ENCODE measurements at places on chromosomes 7 and 10.

DNA sequence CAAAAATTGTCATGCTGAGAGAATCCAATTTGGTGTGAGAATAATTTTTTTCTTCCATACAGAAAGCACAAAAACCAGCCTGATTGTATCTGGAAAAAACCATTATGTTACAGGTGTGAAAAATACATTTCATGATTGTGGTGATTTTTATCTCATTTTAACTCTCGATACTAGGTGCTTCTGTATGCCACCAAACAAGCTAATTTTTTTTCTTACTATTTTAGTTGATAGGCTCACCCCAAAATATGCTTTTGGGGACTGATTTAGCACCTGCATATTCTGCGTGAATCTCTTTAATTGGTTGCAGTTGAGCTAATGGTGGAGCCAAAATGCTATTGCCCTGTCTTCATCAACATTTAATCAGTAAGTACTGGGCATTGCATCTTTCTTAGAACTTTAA, 1.9 kb downstream of the DMTF1 start:
- H3K36me3 ChIP-seq = no peaks in the 10 kb centered on the region
- peaks cover 50% of the 10 kb centered on the region for H3K4me1 ChIP-seq
- no peak for DNase-seq

- H3K4me1 ChIP-seq = no peaks in the 10 kb centered on the region
- no peak overlapping the region for H3K27ac ChIP-seq
- H3K4me3 ChIP-seq = no peak overlapping the region
- H3K27me3 ChIP-seq = no peaks in the 10 kb centered on the region
- peak; percentile 58 for DNase-seq
Measured at GRCh38 chr10:86017841-86018734, 348.5 kb downstream of the GRID1 start.

GRCh38 chr10:23478570-23478969, 39.7 kb downstream of the OTUD1 start:
- no peak overlapping the region for H3K27ac ChIP-seq
- H3K4me1 ChIP-seq = no peaks in the 10 kb centered on the region
- no peak for DNase-seq
- no peak overlapping the region for H3K4me3 ChIP-seq
- H3K36me3 ChIP-seq = no peaks in the 10 kb centered on the region

DNA sequence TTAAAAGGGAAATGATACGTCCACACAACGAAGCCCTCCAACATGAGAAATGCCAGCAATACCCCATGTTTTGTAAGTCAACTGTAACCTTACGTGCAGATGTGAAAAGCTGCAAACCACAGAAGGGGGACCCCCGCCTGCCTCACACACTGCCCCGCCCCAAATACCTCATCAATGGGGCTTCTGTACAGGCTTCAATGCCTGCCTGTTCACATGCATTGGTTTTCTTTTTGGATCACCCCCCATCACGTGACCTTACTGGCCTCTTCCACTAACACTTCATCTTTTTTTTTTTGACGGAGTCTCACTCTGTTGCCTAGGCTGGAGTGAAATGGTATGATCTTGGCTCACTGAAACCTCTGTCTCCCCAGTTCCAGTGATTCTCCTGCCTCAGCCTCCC, 224.0 kb downstream of the TNS3 start:
- peaks cover 18% of the 10 kb centered on the region for H3K36me3 ChIP-seq
- no peak overlapping the region for H3K4me3 ChIP-seq
- no peaks in the 10 kb centered on the region for H3K27me3 ChIP-seq
- no peak overlapping the region for H3K27ac ChIP-seq
- H3K4me1 ChIP-seq = peaks cover 5% of the 10 kb centered on the region

DNA sequence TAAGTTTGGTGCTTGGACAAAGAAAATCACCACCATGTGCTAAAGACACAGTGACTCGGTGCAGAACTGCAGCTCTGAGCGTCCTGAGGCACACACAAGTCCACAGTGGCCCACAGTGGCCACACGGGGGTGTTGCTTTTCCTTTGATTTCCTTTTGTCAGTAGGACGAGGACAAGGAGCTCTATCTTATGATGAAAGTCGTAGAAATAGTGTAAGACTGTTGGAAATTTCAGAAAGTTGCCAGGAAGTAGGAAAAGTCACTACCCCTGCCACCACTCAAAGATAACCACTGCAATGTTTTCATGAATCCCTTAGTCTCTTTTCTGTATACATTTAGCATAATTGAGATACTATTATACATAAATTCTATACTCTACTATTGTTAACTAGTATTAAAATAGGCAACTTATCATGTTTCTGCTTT, 146.0 kb downstream of the TNS3 start:
- peaks cover 5% of the 10 kb centered on the region for H3K4me1 ChIP-seq
- DNase-seq = no peak
- H3K27ac ChIP-seq = no peak overlapping the region
- H3K27me3 ChIP-seq = no peaks in the 10 kb centered on the region
- H3K4me3 ChIP-seq = no peak overlapping the region

- no peaks in the 10 kb centered on the region for H3K36me3 ChIP-seq
- H3K27me3 ChIP-seq = peaks cover 97% of the 10 kb centered on the region
- H3K27ac ChIP-seq = no peak overlapping the region
- no peak for DNase-seq
Measured at GRCh38 chr10:100736144-100736808, 9.1 kb upstream of the PAX2 start.

DNA sequence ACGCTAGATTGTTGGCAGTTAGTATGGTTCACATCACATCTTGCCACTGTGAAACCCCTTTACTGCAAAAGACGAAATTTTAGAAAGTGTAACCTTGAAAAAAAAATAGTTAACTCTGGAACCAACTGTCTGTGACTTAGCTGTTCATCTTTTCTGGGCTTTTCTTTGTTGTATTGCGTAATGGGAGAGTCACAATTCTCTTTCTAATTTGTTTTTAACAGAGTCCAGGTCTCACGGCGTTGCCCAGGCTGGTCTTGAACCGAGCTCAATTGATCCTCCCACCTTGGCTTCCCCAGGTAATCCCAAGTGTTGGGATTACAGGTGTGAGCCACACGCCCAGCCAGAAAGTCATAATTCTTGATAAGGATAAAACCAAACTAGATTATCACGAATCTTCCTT, 14.5 kb downstream of the UBE3C start:
- no peaks in the 10 kb centered on the region for H3K36me3 ChIP-seq
- H3K27ac ChIP-seq = no peak overlapping the region
- H3K27me3 ChIP-seq = no peaks in the 10 kb centered on the region

DNA sequence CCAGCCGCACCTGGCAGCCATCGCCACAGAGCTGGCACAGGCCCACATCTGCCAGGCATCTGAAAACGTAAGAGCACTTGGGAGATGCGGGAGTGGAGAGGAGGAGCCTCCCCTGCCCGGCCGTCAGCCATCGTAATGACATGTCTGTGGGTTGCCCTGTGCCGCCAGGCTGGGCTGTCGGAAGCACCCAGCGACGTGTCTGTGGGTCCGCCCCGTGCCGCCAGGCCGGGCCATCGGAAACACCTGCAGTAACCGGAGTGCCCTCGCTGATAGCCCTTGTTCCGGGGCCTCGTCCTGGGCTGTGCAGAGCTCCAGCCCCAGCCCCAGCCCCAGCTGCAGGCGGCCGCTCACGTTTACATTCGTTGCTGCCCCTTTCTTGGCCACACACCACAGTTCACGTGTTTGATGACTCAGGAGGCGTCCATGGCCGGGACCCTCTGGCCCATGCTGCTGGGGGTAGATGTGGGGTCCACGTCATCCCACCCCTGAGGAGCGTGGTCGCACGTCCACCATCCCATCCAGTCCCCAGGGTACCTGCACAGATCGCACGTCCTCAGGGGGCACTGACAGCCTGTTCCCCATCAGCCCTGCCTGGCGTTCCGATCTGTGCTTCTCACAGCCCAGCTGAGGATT, 30.0 kb upstream of the PRKAR1B start:
- no peaks in the 10 kb centered on the region for H3K27me3 ChIP-seq
- no peak overlapping the region for H3K4me3 ChIP-seq
- peak; percentile 38 for DNase-seq

- H3K27me3 ChIP-seq = no peaks in the 10 kb centered on the region
- no peak overlapping the region for H3K4me3 ChIP-seq
- no peak overlapping the region for H3K27ac ChIP-seq
- H3K4me1 ChIP-seq = no peaks in the 10 kb centered on the region
- no peaks in the 10 kb centered on the region for H3K36me3 ChIP-seq
Measured at GRCh38 chr7:110940756-110941155, 150.2 kb upstream of the LRRN3 start.

- H3K27ac ChIP-seq = no peak overlapping the region
- no peaks in the 10 kb centered on the region for H3K36me3 ChIP-seq
- no peaks in the 10 kb centered on the region for H3K27me3 ChIP-seq
- no peaks in the 10 kb centered on the region for H3K4me1 ChIP-seq
Measured at GRCh38 chr10:63653747-63654146, 132.5 kb downstream of the REEP3 start.

DNA sequence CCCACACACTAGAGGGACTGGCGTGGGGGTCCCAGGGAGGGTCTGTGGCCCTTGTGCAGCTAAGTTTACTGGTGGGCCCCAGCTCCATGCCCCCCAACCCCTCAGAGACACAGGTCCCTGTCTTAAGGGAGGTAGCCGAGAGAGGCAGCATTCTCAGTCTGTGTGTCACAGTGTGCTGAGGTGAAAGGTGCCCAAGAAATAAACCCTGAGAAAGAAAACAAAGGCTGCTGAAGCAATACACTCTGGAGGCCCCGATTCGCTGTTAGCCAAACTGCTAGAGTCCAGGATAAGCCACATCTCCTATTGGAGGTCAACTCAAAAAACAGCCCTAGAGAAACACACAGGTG, 28.6 kb upstream of the NDST2 start:
- no peak for DNase-seq
- H3K27ac ChIP-seq = no peak overlapping the region
- H3K4me1 ChIP-seq = no peaks in the 10 kb centered on the region
- no peak overlapping the region for H3K4me3 ChIP-seq
- no peaks in the 10 kb centered on the region for H3K27me3 ChIP-seq
- H3K36me3 ChIP-seq = peaks cover 86% of the 10 kb centered on the region

DNA sequence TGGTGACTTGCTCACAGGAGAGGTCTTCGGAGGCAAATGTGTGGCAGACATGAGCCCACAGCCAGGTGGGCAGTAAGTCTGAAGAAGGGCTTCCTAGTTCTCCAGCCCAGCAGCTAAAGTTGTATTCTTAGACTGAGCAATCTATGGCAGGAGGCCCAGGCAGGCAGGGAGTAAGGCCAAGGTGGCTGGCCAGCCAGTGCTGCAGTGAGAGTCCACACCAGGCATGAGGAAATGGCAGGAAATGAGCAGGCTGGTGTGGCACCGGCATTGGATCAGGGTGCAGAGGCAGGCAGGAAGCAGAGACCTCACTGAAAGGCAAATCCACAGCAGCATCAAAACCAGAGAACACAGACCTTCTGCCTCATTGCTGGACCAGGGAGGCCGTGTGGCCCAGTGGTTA, 84.6 kb upstream of the PDE1C start:
- H3K36me3 ChIP-seq = no peaks in the 10 kb centered on the region
- H3K27me3 ChIP-seq = no peaks in the 10 kb centered on the region
- H3K4me3 ChIP-seq = no peak overlapping the region
- no peak overlapping the region for H3K27ac ChIP-seq
- no peak for DNase-seq
- H3K4me1 ChIP-seq = no peaks in the 10 kb centered on the region

DNA sequence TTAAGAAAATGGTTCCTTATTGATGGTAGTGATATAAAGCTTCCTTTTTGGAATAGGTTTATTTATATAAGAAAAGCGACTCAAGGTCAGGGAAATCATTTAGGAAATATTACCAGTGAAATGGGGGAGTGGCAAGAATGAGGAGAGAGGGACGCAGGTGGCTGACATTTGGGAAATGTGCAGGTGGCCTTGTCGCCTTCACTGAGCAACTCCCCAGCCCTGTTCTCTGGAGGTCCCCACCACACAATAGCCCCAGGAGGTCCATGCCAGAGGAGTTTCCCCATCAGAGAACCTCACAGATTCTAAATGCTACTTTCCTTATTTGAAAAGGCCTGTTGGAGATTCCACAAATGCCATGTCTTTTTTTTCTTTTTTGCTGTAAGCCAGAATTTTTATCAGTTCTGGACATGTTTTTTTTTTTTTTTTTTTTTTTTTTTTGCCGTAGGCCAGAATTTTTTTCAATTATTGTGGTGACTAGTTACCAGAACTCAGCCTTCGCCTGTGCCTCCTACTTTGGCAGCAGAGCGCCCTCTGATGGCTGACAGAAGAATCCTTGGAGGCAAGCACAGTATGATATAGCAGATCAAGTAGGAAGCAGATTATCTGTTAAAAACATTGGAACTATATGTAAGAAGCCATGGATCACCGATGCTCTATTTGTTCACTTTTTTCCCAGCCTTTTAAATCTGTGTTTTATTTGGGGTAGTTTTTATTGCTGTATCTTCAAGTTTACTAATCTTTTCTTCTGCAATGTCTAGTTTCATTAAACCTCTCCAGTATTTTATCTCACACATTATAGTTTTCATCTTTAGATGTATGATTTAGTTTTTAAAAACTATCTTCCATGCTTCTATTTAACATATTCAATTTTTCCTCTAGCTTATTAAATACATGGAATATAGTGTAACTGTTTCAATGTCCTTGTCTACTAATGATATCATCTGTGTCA, 18.6 kb downstream of the OPALIN start:
- H3K4me1 ChIP-seq = no peaks in the 10 kb centered on the region
- H3K4me3 ChIP-seq = no peak overlapping the region
- peaks cover 2% of the 10 kb centered on the region for H3K27me3 ChIP-seq
- no peak overlapping the region for H3K27ac ChIP-seq
- H3K36me3 ChIP-seq = no peaks in the 10 kb centered on the region
- DNase-seq = peak; percentile 56

DNA sequence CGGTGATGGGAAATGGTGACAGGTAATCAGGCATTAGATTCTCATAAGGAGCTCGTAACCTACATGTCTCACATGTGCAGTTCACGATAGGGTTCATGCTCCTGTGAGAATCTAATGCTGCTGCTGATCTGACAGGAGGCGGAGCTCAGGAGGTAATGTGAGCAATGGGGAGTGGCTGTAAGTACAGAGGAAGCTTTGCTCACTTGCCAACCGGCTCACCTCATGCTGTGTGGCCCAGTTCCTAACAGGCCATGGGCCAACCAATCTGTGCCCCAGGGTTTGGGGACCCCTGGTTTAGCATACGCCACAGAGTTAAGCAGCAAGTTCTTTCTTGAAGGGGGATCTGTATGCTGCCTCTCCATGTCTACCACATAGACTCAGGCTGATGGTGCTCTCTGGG, 133.1 kb downstream of the IQUB start:
- H3K27me3 ChIP-seq = no peaks in the 10 kb centered on the region
- H3K4me3 ChIP-seq = no peak overlapping the region
- H3K36me3 ChIP-seq = no peaks in the 10 kb centered on the region

- no peaks in the 10 kb centered on the region for H3K27me3 ChIP-seq
- H3K4me3 ChIP-seq = no peak overlapping the region
- no peak for DNase-seq
- H3K27ac ChIP-seq = no peak overlapping the region
- peaks cover 74% of the 10 kb centered on the region for H3K36me3 ChIP-seq
Measured at GRCh38 chr10:80172896-80173295, 32.4 kb downstream of the ANXA11 start.
